ENCODE measurements at places on chromosomes 2 and 18.

DNA sequence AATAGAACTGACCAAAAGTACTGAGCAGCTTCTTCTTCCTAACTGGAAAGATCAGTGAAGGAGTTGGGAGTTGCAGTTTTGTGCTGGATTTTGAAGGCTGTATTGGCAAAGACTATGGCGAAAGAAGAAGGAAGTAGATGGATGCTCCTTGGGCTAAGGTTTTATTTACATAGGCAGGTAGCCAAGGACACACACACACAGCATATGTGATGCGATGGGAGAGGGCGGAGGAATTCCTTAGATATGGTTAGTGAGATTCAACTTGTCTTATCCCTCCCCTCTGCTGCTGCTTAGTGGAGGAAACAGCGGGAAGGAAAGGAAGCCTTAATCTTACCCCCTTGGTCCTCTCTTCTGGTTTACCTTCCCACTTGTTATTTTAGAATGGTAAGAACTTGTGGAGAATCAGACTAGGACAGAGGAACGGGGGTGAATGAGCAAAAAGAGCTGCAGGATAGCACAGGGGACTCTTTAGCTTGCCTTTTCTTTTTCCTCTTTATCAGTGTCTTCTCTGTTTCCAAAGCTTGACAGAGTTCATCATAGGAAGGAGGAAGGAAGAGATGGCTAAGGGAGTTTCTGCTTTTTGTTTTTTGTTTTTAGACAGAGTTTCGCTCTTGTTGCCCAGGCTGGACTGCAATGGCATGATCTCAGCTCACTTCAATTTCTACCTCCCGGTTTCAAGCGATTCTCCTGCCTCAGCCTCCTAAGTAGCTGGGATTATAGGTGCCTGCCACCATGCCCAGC lies 87.9 kb downstream of the OSBPL6 start:
- no peak for DNase-seq

GRCh38 chr2:161117506-161117905 lies 42.7 kb upstream of the TANK start:
- DNase-seq = no peak

DNA sequence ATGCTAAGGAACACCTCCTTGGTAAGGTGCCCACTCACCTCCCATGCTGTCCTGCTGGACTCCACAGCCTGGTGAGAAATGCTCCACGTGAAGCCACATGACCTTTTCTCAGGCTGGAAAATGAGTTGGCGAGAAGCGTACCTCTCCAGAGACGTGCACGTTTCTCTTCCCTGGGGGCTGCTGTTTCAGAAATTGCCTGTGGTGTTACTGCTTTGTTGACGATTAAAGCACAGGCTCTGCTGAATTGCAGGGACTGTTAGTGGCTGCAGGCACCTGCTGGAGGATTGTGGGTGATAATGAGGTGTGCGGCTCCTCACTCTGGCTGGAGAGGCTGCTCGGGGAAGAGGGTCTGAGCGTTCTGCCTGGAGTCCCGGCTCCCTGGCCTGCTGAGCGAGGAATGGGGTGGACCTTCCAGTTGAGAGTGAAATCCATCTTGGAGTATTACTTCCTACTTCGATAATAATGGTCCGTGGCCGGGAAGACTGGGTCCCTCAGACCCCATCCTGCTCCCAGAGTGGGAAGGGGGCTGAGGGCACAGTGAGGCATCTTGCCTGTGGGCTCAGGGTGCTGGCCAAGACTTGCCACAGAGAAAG lies 199.3 kb upstream of the HDAC4 start:
- no peak for DNase-seq

DNA sequence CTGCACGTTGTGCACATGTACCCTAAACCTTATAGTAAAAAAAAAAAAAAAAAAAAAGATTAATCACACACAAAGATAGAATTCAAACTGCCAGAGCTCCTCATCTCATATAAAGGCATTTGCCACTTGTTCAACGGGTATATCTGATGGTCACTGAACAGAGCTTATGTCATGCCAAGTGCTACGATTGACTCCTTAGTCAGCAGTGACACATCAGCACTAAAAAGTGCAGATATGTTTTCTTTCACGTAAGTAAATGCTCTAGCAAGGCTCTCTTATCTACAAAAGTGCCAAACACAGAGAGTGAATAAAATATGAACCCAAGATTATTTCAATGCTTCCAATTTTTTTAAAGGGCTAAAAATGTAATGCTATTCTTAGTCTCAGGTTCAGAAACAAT lies 1.1 kb downstream of the LMAN1 start:
- no peak for DNase-seq

GRCh38 chr2:63639344-63639743 lies 50.6 kb downstream of the MDH1 start:
- no peak for DNase-seq

GRCh38 chr18:30954262-30954661 lies 88.3 kb downstream of the DSC3 start:
- DNase-seq = no peak

DNA sequence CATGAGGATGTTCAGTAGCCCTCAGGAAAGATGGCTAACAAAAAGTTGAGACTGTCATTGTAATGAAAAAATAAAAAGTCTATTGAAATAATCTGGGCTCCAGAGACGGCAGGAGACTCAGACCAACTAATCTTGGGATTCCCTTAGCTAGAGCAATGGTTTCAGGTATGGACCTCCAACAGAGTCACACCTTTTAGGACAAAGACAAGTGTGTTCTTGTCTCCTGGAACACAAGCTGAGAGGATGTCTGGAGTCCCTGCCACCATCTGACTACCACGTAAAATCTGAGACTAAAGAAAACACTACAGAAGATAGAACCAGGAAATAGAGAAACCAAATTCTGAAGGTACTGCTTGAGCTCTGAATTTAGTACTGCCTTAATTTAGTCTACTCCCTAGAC lies 103.3 kb upstream of the RBBP8 start:
- no peak for DNase-seq

DNA sequence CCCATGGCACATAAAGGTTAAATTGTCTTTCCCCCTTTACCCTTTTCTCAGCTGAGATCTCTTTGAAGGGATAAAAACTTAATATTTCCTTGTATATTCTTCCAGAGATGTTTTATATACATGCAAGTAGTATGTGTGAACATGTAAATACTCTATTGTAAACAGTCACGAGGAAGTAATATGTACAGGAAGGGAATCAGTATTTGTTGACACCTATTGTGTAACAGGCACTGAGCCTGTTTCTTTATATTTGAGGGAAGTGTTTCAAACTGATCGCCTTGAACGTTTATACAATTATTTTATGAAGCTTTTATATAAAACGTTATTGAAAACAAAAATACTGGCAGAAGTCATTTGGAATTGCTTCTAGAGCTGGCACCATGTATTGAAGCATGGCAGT lies 13.2 kb downstream of the RALBP1 start:
- no peak for DNase-seq

GRCh38 chr2:63444565-63445288 lies 143.6 kb downstream of the WDPCP start:
- no peak for DNase-seq

- DNase-seq = no peak
Observed at GRCh38 chr18:31371989-31372388, 4.6 kb upstream of the DSG4 start.

DNA sequence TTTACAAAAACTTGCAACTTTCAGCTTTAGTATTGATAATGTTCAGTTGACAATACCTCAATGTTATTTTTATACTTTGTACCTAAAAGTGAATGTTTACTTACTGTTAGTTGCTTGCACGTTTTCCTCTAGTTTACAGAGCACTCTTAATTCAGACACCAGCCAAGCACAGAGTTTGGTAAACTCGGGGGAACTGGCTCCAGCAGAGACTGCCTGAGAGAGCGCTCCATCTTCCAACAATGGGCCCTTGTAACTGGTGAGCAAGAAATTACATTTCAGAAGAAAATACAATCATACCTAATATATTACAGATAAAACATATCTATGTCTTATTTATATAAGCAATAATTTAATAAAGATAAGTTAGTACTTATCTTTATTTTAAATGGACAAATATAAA lies 3.7 kb downstream of the FAM98A start:
- DNase-seq = no peak

- DNase-seq = no peak
Observed at GRCh38 chr2:121502246-121502645, 28.4 kb upstream of the RNU4ATAC start.
